ENCODE measurements at places on chromosomes 13 and 19.
A peak's percentile ranks its signal among the peaks of the same experiment; 100 is the strongest.

DNA sequence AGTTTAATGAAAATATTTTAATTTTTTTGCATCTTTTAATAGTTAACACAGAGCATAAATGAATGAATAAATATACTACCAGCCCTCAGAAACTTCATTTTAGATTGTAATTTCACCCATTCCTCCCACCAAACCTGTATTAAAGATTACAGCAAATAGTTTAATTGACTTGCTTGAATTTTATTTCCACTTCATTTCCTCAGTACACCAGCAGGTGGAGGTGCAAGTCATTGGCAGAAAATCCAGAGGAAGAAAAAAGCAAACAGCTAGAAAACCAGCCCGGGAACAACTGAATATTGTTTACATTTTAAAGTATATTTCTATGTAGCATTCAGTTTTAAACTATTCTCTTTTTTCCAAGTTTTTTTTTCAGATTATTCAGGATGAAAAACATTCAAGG, 177.8 kb downstream of the OLFM4 start:
- DNase-seq: no peak

GRCh38 chr13:52707375-52707774, 32.2 kb downstream of the CNMD start:
- no peak for DNase-seq

DNA sequence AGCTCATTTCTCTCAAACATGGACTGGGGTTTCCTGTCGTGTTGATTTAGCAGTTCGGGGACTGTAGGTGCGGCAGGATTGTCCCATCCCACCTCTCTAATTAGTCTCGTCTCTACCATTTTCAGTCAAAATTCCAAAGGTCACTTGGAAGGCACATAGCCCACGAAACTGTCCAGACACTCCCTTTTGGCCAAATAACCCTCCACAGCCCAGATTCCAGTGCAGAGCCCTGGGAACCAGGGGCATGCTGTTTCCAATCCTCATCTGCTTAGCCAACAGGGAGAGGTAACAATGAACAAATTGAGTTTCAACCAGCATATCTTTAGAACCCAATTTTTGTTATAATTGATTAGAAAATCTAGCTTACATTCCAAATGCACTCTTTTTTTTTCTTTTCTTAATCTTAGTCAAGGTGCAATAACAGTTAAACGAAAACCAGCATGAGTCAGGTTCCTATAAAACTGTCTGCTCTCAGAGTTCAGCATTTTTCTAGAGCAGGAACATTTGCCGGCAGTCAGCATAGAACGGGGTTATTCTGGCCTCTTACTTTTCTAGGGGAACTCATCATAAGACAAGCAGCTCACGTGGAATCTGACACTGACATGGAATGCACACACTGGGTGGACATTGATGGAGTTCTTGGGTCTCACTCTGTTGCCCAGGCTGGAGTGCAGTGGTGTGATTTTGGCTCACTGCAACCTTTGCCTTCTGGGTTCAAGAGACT, 14.4 kb upstream of the CEBPA start:
- DNase-seq: no peak

GRCh38 chr19:34432797-34433196, 4.6 kb downstream of the UBA2 start:
- no peak for DNase-seq

- no peak for DNase-seq
These were observed 526.9 kb downstream of the MYO16 start for GRCh38 chr13:109156181-109156935.

- DNase-seq: peak; percentile 14
These were observed 32.0 kb downstream of the ZFR2 start for GRCh38 chr19:3836887-3837286.

DNA sequence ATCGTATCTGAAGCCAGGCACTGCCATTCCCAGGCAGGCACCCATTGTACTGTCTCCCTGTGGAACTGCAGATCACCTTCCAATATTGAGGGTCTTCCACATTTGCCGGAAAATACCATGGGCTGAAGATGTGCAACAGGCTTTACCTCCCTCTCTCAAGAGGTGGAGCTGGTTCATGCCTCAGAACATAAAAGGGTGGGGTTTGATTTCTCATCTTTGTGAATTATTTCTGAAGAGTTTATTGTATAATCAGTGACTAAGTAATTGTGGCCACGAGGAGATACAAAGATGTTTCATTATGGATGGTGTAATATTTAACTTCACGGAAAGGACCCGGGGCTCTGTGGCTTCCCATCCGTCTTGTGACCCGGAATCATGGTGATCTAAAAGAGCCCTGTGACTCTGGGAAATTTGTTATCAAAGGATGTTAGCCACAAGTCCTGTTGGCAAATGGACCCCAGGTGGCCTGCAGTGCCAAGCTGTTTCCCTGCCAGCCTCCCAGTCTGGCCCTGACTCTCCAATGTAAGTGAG, 230.5 kb downstream of the LACC1 start:
- DNase-seq: no peak

GRCh38 chr13:51585696-51586095, 1.4 kb downstream of the WDFY2 start:
- DNase-seq: no peak

DNA sequence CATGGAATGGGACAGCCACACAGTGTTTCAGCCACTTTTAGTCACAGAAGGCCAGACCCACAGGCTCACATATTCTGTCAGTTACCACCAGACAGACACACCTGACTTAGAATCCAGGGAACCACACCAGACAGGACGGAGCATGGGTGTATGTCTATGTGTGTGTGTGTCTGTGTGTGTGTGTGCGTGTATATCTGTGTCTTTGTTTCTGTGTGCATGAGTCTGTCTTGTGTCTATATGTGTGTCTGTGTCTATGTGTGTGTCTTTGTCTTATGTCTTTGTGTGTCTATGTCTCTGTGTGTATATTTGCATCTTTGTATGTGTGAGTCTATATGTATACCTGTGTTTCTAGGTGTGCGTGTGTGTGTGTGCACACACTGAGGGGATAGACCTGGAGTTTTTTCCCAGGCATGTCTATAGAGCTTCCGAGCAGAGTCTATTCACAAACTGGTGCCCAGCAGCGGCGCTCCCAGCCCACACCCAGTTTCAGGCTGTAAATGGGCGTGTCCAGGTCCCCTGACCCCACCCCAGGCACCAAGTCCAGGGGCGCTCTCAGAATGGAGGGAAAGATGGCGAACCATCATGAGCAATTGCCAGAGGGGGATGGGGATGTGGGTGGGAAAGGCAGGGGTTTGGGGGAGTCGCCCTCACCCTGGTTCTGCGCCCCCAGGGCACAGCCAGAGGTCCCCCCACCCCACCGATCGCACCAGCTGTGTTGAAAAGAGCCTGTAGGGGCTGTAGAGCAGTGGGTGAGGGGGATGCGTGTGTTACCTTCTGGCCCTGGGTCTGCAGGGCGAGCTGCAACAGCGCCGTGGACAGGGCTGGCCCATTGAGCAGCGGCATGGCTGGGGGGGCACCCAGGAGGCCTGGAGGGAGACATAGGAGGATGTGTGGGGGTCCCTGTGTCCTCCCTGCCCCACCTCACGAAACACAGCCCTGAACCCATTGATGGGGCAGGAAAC, 6.3 kb upstream of the FDX2 start:
- no peak for DNase-seq

DNA sequence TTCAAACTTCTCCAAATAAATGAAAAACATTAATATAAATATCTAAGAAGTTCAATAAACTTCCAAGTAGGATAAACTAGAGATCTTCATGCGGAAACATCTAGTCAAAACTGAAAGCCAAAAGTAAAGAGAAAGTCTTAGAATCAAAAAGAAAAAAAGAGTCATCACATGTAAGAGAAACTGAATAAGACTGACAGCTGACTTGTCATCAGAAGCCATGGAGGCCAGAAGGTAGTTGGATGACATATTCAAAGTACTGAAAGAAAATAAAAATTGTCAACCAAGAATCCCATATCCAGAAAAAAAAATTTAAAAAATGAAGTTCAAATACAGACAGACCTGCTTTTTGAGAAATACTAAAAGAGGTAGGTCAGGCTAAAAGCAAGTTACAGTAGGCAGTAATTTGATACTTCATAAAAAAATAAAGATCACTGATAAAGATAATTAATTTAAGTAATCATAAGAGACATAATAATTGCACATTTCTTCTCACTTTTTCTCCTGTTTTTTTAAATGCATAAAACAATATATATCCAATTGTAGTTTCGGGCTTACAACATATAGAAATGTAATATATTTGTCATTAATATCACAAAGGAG, 327.6 kb upstream of the PCDH9 start:
- DNase-seq: no peak

- no peak for DNase-seq
These were observed 5.1 kb downstream of the POU4F1 start for GRCh38 chr13:78598116-78598781.

DNA sequence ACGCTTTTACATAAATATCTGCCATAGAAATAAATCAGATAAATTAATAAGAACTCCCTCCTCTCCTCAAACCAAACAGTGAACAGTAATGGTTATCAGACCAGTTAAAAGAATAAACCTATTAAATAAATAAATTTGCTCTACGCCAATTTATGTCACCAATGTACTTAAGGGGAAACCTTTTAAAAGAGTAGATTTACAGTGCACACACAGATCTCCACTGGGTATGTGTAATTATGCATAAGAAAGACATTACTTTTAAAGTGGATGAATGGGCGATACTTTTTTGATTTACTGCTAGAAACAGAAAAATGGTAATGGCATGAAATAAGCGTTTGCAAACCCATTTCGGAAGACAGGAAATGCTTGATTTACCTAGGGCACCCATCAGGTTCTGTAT, 34.9 kb upstream of the C19orf12 start:
- DNase-seq: no peak

- no peak for DNase-seq
These were observed 88.1 kb downstream of the POSTN start for GRCh38 chr13:37510441-37510840.
